ENCODE measurements at places on chromosomes 1 and 21.

DNA sequence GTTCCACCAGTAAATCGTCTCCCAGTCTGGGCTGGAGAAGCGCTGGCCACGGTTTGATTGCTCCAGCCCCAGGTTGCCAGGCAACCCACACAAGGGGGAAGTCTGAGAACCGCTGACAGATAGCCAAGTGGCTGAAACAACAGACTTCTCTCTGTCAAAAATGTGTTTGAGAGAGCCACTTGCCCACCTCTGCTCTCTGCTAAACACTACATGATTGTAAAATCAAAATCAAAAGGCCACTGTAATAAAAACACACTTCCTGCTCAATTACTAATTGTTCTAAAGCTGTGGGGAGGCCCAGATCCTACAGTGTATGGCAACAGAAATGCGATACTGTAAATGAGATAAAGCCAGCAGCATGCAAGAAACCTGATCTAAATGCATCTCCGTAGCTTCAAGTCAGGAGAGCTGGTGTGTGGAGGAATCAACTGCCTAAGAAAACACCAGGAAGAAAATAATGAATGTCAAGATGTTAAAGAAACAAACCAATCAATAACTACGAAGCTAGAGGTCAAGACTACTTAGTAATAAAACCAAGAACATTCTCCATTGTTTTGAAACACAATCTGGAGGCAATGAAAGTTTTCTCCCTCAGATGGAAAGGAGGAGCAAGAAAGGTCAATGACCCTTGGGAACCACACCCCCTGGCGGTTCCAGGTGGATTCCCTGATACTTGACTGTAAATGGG is 121.2 kb downstream of the SLC45A1 start:
- peak; percentile 71 for DNase-seq

DNA sequence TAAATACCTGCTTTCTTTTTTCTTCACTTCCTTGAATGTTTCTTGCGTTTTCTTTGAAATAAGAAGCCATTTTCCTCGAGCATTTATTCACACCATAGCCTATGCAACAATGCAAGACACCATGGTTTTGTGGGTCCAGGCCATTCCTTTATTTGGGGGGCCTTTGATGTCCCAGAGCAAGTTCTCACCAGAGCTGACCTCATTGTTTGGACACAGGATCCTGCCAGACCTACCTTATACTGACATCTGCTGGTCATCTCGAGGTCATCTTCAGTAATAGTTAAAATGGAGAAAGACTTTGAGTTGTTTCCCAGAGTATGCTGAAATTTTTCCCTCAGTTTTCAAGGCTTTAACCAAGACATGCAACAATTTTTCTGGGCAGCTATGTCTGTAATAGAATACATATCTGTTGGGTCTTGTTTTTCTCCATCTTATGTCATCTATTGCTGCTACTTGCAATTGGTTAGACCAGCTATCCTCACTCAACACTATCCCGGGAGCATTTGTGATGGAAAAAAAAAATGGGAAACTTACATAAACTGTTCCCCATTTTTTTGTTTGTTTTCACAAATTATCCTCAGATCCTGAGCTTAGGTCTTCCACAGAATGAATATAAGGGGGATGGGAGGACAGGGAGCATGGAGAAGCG is 34.0 kb upstream of the BACE2 start:
- DNase-seq = no peak

DNA sequence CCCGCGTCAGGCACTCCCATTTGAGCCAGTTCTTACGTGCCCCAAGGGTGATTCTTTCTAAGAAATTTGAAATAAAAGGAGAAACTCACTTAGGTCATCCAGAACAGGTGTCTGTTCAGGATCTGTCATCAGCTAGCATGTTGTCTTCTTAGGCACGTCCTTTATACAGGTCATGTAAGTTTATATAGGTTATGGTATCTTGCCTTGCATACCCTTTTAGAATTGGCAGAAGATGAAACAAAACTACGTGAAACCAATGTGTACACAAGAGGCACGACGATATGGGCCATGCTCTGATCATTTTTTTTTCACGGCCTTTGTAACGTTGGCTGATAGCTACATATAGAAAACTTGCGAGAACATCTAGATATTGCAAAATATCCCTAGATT is 579 bp upstream of the GTF2B start:
- DNase-seq = no peak

GRCh38 chr1:119372503-119373086 is 4.0 kb downstream of the HAO2 start:
- DNase-seq = no peak

- DNase-seq = no peak
Measured at GRCh38 chr1:54545916-54546635, 2.0 kb upstream of the ACOT11 start.

- DNase-seq = no peak
Measured at GRCh38 chr1:42953182-42954180, 5.2 kb downstream of the SLC2A1 start.

GRCh38 chr1:27545876-27546275 is 55.9 kb upstream of the WASF2 start:
- no peak for DNase-seq

DNA sequence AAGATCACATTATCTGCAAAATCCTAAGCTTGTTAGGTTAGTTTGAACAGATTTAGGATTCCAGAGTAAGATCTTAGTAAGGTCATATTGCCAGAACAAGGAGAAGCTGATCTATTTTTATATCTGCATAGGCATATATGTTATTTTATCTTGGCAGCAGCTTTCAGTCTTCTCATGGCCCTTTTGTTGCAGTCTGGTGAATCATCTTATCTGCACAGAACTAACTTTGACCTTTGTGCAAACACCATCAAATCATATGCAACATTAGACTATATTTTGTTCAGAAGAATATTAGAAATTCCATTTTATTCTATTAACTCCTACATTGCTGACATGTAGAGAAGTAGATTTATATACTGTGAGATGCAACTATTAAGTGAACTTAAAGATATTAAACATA is 107.3 kb downstream of the CLEC20A start:
- DNase-seq = no peak

GRCh38 chr1:180188684-180189175 is 34.1 kb downstream of the QSOX1 start:
- no peak for DNase-seq

- DNase-seq = peak; percentile 13
Measured at GRCh38 chr21:43306911-43307676, 119.8 kb downstream of the SIK1 start.

- no peak for DNase-seq
Measured at GRCh38 chr1:199242601-199243000, 603.8 kb downstream of the PTPRC start.

GRCh38 chr21:21971384-21971783 is 973.2 kb downstream of the NCAM2 start:
- DNase-seq = no peak

DNA sequence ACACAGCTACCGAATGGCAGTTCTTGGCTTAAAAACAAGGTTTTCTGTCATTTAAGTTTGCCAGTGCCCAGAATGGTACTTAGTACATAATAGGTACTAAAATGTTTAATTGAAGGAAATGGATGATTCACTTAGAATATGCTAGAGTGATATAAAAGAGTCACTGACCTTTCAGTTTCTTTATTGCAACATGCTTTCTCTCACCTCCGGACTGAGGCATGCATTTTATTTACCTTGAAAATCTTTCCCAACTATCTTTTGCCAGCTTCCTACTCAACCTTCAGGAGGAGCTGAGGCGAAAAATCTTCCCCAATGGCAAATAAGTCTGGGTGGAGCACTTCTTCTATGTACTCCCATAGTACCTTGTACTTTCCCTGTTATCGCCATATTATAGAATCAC is 244.9 kb downstream of the ZNF648 start:
- DNase-seq = no peak

Data from CD4-positive, alpha-beta T cell treated with Interferon gamma for 1 hour (primary cell).